Activated CD4-positive, alpha-beta memory T cell treated with anti-CD3 and anti-CD28 coated beads, Interleukin-2, amount 10 ng/mL, durations not matched to agents 7 days and 5 days (primary cell): ENCODE measurements at places on chromosomes 4 and X. TPM values are rescaled to one million over a fixed set of nuclear protein-coding genes. Genes with fewer than 3 reads are reported as not detected.

- DNase-seq: no peak
Observed at GRCh38 chr4:121838136-121838535, 14.5 kb upstream of the CCNA2 start.

Gene RASL11B
- total RNA-seq: 0.25 TPM

GRCh38 chr4:81828991-81829390, 357.3 kb upstream of the RASGEF1B start:
- no peak for DNase-seq

Gene PNMA3
- 3.6 TPM for total RNA-seq

Gene ZNF185
- total RNA-seq: 0.88 TPM

Gene RHOXF1
- total RNA-seq: not detected
